Smooth muscle cell of the brain vasculature (primary cell): ENCODE measurements at places on chromosomes 6 and 20.

DNA sequence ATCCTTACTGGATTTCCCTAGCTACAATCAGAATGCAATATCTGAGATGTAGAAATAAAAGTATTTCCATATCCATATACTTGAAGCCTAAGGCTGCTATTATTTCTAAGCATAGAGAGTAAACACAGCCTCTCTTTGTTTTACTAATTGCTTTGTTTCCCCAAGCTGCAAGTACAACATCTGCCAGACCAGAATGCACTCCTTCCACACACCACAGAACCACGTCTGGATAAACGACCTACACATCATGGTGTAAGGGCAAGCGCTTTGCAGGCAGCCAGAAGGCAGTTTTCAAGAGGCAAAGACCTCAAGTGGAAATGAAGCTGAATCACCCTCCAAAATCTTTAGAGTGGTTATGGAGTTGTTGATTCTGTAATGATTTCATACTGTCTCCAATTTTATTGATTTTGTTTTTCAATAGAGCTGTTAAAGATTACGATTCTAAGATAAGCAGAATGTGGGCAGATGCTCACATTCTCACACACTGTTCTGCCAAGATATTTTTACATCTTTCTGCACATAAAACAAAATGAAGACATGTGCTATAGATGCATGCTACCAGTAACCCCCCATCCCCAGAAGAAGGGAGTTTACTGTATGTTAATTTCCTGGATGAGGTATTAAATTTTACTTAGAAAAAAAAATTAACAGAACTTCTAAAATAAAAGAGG lies 88.8 kb downstream of the THEMIS start:
- no peak for DNase-seq

DNA sequence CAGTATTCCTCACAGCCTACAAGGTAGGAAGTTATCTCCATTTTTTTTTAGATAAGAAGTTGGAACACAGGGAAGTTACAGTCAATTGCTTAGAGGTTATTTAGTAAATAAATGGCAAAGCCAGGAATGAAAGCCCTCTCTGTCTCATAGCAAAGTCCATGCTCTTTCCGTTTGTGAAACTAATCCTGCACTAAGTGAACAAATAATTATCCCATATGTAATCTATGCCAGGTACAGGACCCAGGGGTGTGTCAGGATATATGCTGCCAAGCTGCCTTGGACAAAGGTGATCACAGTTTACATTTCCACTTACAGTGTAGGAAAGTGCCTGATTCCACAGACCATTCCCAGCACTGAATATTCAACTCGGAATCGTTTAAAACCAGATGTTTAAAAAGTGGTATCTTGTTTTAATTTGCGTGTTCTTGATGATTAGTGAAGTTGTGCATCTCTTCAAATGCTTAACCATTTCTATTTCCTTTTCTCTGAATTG lies 13.6 kb upstream of the GMDS start:
- DNase-seq = no peak

GRCh38 chr6:11291582-11291981 lies 59.1 kb upstream of the NEDD9 start:
- no peak for DNase-seq

DNA sequence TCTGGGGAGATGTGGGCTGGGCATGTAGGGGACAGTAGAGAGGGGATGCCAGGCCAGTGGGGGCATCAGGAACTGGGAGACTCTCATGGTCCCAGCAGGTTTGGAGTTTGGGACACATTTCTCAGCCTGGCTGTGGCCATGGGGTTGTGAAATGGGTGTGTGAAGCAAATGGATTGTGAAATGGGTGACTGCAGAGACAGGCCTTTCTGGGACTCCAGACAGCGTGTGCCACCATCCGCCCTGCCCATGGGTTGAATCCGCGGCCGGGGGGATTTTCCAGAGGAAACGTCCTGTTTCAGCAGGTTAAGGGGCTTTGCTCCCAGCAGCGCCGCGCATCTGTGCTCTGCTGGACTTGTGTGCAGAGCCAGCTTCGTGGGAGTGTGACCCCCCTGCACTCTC lies 3.7 kb upstream of the PMEPA1 start:
- DNase-seq = no peak

DNA sequence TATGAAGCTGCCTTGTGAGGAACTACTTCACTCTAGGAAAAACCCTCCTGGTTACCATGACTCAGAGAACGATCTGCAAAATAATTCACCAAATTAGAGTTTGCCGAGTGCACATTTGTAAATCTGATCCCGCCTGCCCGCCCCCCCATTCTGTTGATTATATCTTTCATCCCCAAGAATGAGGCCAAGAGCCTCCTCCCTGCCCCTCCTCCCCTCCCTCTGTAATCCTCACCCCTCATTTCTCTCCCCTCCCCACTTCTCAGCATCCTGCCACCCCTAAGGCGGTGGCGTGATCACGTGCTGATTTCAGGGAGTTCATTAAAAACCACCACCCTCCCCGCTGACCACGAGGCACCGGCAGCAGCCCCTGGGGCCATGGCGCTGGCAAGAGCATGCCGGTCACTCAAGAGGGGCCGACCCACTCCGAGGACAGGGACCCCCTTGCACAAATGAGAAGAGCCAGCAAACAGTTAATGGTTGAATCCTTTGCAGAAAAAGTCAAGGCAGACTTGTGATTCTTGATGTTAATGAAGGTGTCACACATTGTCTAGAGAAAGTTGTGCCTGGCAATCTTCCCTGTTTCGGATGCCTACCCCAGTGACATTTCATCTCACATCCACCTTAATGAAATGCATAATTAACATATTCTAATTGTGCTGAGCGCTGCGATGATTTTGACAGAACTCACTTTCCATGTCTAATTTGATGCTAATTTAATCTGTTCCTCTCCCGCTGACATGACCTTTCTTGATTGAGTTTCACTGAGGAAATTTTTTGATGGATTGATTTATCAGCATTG lies 247.9 kb downstream of the ZNF217 start:
- DNase-seq = no peak

DNA sequence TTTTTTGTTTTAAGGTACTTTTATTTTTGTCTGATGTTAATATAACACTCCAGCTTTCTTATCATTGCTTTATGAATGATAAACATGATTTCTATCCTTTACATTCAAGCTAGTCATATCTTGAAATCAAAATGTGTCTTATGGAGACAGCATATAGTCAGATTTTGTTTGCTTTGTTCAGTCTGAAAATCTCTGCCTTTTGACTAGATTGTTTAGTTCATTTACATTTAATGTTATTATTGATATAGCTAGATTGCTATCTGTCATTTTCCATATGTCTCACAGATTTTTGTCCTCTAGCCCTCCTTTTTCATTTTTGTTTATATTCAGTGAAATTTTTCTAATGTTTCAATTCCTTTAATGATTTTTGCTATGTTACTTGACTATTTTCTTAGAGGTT lies 332.8 kb downstream of the SMOC2 start:
- DNase-seq = no peak

- no peak for DNase-seq
Observed at GRCh38 chr20:33070111-33071053, 9.1 kb upstream of the BPIFB4 start.

- no peak for DNase-seq
Observed at GRCh38 chr6:9984607-9985006, 430.3 kb downstream of the TFAP2A start.

- no peak for DNase-seq
Observed at GRCh38 chr6:152271776-152272464, 365.2 kb downstream of the SYNE1 start.

DNA sequence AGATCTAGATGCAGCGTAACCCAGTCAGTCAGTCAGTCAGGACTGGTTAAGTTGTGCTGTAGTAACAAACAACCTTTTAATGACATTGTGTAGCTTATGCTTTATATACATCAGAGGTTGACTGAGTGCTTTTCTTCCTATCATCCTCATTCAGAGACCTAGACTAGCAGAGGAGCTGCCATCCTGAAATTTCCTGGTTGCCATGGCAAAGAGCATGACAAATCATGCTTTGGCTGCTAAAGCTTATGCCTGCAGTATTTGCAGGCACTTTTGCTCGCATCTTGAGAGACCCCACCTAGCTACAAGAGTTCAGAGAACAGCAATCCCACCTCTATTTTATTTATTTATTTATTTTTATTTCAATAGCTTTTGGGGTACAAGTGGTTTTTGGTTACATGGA lies 244.0 kb downstream of the BTBD3 start:
- DNase-seq = no peak

GRCh38 chr6:145865175-145865574 lies 50.6 kb upstream of the FBXO30 start:
- no peak for DNase-seq

- no peak for DNase-seq
Observed at GRCh38 chr6:124522335-124522734, 439.9 kb upstream of the RNF217 start.

DNA sequence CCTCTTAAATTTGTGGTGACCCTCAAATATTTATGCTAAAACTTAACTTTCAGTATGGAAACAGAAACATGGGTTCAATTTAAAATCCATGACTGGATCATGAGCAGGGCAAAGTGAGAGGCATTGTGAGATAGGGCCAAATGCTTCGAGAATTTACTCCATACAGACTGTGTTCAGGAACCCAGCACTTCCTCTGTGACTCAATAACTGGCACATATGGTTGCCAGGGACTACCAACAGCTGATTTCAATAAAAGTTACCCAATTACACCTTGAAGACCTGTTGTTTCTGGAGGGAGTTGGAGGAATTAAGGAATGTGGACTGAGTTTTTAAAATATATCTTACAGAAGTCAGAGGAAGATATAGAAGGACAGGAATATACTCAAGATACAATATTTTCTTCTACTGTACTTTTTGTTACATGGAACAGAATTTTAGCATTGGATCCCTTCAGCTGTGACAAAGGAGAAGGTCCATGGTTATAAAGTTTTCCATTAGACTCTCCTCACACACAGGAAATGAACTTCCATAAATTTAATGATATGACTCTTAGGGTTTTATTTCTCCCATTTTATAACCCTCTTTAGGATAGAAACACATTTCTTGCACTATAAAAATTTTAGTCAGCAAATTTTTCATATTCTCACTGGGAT lies 258.5 kb downstream of the KHDC1L start:
- no peak for DNase-seq

DNA sequence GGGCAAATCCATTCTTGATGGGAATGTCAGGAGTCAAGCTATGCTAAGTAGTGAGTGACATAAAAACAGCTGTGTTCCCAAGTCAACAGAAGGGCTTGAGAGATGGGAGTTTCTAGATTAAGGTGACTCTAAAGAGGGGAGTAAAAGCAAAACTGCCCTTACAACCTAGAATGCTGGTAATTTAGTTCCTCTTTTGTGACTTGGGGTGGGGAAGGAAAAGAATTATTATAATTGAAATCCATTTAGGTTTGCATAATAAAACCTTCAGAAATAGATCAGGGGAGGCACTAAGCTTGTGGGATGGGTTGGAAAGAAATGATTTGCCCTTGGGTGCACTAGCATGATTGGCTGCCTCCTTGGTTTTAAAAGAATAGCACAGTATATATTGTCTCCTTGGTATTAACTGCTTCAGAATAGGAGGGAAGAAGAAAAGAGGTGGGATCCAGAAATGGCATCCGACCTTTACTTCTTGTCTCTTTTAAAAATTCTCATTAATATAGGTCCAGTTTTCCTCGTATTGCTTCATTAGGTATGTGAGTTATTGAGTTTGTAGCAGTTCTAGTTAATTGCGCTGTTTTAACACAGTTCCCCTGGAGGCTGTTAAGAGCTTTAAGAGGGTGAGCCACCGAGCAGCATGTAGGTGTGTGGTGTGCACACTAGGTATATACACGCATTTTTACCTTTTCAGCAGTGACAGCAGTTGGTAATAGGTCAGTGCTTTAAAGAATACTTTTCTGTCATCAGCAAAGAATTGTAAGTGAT lies 95.3 kb upstream of the VSTM2L start:
- no peak for DNase-seq

DNA sequence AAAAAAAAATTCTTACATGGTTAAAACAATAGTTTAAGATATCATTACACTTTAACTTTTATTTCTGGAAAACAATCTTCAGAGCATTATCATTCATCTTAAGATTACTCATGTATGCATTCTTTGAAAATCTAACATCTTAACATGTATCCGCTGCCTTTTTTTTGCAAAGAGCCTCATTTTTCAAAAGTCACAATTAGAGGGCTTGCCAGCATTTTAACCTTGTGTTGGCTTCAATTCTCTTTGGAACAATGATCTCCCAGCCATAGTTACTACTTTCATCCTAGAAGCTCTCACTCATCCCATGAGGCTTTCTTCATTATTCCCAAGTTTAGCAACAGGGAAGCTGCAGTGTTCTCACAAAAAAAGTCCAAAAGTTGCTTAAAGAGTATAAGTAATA lies 330.8 kb downstream of the BCKDHB start:
- no peak for DNase-seq

- no peak for DNase-seq
Observed at GRCh38 chr20:24487648-24488047, 18.2 kb downstream of the SYNDIG1 start.

DNA sequence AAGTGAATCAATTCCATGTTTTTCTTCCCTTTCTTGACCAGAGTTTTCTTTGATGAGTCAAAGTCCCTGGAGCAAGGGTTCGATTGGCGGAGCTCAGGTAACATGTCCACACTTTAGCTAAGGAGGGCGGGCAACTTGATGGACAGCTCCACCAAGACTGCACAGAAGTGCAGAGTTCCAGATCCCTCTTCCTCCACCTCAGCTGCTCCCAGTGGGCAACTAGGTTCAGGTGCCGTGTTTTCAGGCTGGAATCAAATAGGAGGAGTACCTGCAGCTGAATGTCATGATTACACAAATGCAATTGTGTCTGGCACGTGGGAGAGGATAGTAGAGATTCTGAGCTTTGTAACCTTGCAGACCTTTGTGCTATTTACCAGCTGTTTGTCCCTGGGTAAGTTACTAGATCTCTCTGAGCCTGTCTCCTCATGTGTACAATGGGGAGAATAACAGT lies 1.9 kb upstream of the ELMO2 start:
- DNase-seq = no peak

- no peak for DNase-seq
Observed at GRCh38 chr6:131292145-131292938, 157.1 kb downstream of the AKAP7 start.

- peak; percentile 76 for DNase-seq
Observed at GRCh38 chr20:2798814-2799213, 1.6 kb downstream of the CPXM1 start.

GRCh38 chr6:125392682-125393081 lies 90.9 kb upstream of the HDDC2 start:
- no peak for DNase-seq

DNA sequence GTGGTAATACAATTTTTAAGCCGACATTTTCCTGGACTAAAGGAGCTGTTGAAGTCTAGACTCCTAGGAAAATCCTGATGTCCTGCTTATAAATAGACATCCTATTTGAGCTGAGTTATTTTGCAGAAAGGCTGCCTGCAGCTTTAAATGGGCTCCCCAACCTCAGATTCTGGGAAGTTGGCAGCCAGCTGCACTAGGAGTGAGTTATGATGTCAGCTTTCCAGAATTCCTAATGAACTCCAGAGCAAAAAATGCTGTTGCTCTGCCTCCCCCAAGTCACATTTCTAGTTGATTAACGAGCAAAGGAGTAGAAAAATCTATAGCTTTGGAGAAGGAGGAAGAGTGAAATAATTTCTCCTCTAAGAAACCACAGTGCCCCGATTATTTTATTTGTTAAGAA lies 346.3 kb upstream of the SULF2 start:
- no peak for DNase-seq
